ENCODE measurements at places on chromosomes 13 and 19.

DNA sequence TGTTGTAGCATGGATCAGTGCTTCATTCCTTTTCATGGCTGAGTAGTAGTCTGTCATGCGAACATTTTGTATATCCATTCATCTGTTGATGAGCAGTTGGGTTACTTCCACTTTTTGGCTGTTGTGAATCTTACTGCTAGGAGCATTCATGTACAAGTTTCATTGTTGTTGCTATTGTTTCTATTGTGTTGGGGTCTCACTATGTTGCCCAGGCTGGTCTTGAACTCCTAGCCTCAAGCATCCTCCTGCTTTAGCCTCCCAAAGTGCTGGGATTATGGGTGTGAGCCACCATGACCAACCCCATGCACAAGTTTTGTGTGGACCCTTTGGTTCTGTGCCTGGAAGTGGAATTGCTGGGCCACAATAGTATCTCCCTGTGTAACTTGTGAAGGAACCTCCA, 15.8 kb downstream of the SLC25A42 start:
- no peak for DNase-seq

DNA sequence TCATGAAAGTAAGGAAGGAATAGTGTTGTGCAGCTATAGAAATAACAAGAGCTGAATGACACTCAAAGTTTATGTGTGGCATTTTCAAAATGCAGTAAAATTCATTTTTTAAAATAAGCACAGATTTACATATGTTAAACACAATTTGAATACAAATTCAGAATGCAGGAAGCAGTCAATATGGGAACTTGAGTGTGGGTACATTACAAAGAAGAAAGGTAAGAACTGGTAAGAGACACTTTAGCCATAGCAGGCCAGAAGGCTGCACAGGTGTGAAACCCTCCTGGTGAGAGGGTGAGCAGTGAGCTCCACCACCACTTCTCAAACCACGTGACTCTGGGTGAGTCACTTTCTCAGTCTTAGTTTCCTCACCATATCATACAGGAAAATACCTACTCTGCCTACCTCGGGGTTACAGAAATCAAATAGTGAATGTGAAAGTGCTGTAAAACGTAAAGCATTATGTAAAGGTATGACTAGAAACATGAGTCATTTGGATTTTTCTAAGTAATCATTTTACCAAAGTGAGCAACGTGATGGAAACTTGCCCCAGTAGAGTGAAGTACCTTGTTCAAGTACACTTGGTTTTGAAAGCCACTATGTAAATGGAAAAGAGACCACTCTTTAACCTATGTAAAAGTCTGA, 40.5 kb downstream of the USP12 start:
- no peak for DNase-seq

DNA sequence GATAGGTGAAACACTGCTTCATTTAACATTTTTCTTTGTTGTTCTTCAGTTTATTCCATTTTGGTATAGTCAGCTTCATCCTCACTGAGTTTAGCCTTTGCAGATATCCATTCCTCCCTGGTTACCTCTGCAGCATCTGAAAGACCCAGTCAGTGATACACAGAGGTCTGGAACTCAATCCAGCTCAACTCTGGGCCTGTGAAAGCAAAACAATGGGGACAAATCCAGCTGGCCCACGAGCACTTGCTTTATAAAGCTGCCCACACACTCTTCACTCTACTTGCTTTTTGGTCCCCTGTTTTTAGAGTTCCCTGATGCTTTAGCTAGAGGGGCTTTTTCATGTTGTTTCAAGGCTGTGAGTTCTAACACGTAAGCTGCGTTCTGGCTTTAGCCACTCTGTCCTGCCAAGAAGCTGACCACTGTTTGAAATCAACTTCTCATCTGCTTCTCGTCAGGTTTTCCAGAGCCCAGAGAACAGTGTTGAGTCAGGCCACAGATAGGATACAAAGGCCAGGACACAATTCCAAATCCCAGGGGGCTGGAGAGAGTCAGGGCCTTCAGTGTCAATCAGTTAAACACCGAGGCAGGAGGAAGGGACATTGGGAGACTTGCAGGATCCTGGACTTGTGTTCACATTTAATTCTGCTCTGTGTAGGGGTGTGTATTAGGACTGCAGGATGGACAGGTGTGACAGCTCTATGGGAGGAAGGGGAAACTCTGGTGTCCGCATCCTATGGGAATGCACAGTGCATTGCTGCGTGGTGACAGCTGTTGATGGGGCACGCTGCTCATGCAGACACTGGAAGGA, 83.5 kb upstream of the RNF113B start:
- no peak for DNase-seq

- no peak for DNase-seq
These were observed 191.0 kb downstream of the SHISA2 start for GRCh38 chr13:25860862-25861261.
